B cell (primary cell): ENCODE measurements at places on chromosomes 16 and 17. TPM values are rescaled to one million over a fixed set of nuclear protein-coding genes. Genes with fewer than 3 reads are reported as not detected.
A peak's percentile ranks its signal among the peaks of the same experiment; 100 is the strongest.

DNA sequence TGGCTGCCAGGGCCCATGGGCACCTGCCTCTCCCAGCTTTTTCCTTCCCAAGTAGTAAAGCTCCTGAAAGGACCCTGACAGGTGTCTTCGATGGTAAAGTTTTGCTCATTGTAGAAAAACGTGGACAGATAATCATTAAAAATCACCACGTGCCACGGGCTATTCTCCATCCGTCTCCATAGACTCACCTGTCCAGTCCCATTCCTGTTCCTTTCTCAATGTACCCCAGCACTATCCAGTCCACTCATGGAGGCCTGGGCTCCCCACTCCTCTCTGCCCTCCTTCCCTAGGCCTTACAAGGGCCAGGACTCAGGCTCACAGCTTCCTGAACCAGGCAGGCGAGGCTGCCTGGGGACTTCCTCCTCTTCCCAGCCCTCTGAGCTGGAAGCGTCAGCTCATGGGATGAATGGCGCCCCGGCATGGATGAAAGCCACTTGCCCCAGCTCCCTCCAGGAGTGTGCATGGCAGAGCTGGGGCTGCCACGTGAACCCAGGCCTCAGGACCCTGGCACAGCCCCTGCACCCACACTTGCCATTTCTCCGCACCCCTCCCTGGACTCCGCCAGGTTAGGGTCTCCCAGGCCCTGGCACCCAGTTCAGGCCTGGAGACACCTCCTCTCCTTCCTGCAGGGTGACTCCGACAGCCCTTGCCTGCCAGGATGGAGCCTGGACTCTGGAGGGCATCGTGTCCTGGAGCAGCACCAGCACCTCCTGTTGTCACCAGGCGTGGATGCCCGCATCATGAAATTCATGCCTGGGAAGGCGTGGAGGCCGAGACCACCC is 8.8 kb downstream of the CTRB1 start:
- no peak for DNase-seq

The STAT3 gene
- 50.1 and 53.4 TPM in 2 replicates for polyA plus RNA-seq

- no peak for DNase-seq
Observed at GRCh38 chr16:11234884-11235702, 20.9 kb downstream of the SOCS1 start.

DNA sequence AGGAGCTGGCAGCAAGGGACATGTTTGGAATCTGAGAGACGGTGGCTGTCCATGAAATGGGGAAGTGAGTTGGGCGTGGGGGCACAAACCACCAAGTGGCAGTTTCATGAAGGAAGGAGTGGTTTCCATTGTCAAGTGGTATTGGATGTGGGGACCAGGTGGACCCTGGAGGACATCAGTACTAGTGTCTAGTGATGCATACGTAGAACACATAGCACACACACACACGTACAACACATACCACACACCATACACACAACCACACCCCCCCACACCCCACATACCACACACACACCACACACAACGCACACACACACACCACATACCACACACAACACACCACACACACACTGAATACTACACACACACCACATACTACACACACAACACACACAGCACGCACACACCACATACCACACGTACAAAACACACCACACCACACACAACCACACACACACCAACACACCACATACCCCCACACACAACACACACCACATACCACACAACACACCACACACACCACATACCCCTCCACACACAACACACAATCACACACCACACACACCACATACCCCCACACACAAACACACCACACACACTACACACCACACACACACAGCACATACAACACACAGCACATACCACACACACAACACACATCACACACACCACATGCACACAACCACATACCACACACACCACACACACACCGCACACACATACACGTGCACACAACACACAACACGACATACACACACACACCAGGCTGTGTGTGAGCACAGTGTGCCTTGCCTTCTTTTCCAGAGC is 41.1 kb upstream of the GSE1 start:
- DNase-seq = peak; percentile 81

- no peak for DNase-seq
Observed at GRCh38 chr17:78774453-78774852, 7.6 kb downstream of the CYTH1 start.

The CEMP1 gene
- polyA plus RNA-seq = 0.66 and 0.91 TPM in 2 replicates

The C1QTNF1 gene
- polyA plus RNA-seq = not detected in 2 replicates

- DNase-seq = no peak
Observed at GRCh38 chr16:86074651-86075487, 175.9 kb downstream of the IRF8 start.

DNA sequence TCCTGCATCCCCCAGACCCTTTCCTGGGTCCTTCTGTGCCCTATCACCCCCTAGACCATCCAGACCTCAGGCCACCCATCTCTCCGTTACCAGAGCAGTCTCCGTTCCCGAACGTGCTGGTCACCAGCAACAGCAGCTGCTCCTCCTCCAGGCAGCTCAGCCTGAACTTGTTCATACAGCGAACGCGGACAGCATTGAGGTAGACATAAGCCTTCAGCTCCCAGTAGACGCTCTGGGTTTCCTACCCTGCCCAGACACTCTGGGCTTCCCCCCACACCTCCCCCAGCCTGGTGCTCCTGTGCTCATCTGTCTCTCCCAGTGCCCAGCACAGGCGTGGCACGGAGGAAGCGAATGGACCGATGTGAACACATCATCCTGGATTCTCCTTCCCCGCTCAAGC is 41.6 kb upstream of the RNFT1 start:
- no peak for DNase-seq

The RARA gene
- 20.7 and 33.5 TPM in 2 replicates for polyA plus RNA-seq

The PERCC1 gene
- 0.46 and 0.84 TPM in 2 replicates for polyA plus RNA-seq

- DNase-seq = peak; percentile 85
Observed at GRCh38 chr17:76005263-76006149, 4.9 kb downstream of the CDK3 start.

GRCh38 chr17:74307984-74308773 is 17.8 kb upstream of the KIF19 start:
- DNase-seq = no peak

DNA sequence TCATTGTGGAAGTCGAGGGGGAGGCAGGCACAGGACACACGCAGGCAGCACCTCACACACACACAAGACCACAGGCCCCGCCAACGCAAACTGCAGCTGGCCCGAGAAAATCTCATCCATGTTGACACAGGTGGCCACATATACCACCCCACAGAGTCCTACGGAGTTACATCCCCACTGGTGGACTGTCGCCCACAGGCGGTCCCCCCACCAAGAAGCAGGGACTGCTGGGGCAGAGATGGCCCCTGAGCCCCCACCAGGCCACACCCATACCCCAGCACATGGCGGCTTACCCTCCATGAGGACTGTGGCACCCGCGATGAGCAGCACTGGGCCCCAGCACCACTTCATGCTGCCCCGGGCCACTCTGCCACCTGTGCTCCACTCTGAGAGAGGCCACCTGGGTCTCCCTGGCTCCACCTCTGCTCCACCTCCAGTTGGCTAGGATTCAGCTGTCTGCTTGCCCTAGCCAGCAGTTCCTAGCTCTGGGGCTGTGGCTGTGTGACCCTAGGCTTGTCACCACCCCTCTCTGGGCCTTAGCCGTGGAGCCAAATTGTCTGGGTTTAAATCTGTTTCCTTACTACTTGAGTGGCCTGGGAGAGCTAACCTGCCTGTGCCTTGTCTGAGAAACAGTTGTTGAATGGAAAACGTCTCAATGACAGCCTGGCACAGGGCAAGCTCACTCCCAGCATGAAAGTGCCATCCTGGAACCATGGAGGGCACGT is at the start of gene PRSS53:
PRSS53 (minus strand) TSS at position 485 of the 725 bp plus-strand sequence; CDS start at position 351, 134 bp downstream.
- no peak for DNase-seq

GRCh38 chr16:55955424-55955823 is 80.3 kb upstream of the CES5A start:
- no peak for DNase-seq

DNA sequence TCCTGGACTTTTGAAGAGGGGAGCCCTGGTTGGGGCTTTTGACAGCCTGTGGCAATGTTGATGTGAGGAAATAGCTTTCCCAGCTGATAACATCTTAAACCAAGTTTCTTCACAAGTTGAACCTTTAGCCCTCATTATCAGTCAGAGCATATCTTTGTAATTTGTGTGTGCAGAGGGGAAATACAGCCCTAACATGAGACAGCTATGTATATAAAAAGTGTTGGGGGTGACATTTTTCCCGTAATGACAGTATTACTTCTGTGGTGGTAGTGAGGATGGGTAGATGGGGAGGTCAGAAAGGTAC is 221.1 kb downstream of the FTO start:
- DNase-seq = no peak

The KRTAP4-1 gene
- not detected in 2 replicates for polyA plus RNA-seq

The ERN2 gene
- polyA plus RNA-seq = not detected in 2 replicates

The WNT9B gene
- not detected in 2 replicates for polyA plus RNA-seq

- peak; percentile 97 for DNase-seq
Observed at GRCh38 chr17:82297714-82298537, 19.5 kb downstream of the CD7 start.

The RAMP2 gene
- polyA plus RNA-seq = not detected in 2 replicates

DNA sequence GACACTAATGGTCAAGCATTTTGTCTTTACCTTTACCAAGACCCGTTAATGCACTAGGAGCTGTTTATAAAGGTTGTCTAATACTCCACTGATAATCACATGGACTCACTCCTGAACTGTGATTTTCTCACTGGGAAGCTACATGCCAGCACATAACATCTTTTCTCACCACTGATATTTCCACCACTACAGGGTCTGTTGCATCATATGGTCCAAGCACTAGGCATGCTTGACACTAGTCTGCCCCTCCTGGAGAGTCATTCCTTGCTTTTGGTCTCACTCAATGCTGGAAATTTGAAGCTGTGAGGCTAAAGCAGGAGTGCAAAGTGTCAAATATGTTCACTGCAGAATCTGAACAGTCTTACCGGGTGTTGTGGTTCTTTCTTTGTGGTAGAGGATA is 1576.8 kb downstream of the CDH8 start:
- DNase-seq = no peak

GRCh38 chr17:32498391-32498790 is 11.6 kb downstream of the CDK5R1 start:
- DNase-seq = no peak

- no peak for DNase-seq
Observed at GRCh38 chr17:67136191-67137025, 92.1 kb downstream of the CACNG1 start.

The KRTAP4-3 gene
- not detected in 2 replicates for polyA plus RNA-seq

GRCh38 chr17:73343739-73344454 is 32.1 kb upstream of the CDC42EP4 start:
- no peak for DNase-seq

The SLC16A13 gene
- polyA plus RNA-seq = 4.8 and 7.4 TPM in 2 replicates
